ENCODE measurements at places on chromosomes 2 and 18. TPM values are rescaled to one million over a fixed set of nuclear protein-coding genes. Genes with fewer than 3 reads are reported as not detected.
A peak's percentile ranks its signal among the peaks of the same experiment; 100 is the strongest.

DNA sequence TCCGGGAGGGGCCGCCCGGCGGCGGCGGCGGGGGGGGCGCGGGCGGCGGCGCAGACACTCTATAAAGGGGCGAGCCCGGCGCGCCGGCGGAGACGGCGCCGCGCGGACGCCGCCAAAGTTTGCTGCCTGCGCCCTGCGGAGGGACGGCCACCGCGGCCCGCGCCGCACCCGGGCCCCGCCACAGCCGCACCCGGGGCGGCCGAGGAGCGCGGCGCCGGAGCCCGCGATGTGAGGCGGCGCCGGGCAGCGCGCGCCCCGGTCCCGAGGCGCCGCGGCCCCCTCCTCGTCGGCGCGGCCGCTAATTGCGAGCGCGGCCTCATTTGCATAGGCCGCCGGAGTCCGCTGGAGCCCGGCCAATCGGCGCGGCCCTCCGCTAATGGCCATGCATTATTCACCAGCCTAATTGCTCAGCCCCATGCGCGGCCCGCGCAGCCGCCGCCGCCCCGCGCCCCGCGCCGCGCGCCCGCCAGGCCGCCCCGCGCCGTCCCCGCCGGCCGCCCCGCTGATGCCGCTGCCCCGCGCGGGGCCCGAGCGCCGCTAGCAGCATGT is at the start of gene SALL3:
SALL3 (plus strand) TSS at position 89 of the 549 bp plus-strand sequence; CDS start at position 546, 457 bp downstream.
- DNase-seq = no peak

GRCh38 chr2:232480201-232481190 is 7.1 kb downstream of the ECEL1 start:
- DNase-seq = no peak

- DNase-seq = peak; percentile 86
Measured at GRCh38 chr2:32277674-32278477, at the start of gene YIPF4. Gene YIPF4, plus strand, starts transcription at chr2:32277904. Its CDS starts 252 bp downstream, at chr2:32278156.

DNA sequence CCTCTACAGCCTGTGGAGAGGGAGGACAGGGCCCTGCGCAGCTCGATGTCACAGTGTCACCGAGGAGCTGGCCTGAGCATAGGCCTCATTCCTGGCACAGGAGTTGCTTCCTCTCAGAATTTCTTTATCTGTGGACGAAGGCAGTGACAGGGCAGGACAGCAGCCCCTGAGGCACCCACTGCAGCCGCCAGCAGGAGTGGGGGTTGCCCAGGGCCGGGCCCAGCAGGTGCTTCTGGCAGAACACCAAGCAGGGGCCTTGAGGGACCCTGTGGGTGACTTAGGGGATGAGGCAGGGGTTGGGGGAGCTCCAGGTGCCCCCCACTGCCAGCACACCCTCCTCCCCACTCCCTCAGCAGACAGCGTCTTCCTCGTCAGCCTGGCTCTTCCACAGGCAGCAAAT is 290.0 kb downstream of the PHLPP1 start:
- DNase-seq = no peak

- no peak for DNase-seq
Measured at GRCh38 chr18:50451100-50451842, 76.4 kb downstream of the SKA1 start.

- peak; percentile 85 for DNase-seq
Measured at GRCh38 chr2:172555522-172556283, at the start of gene PDK1. Gene PDK1, plus strand, starts transcription at chr2:172556090. Its CDS starts 61 bp downstream, at chr2:172556151.

GRCh38 chr18:64639536-64639935 is 490.6 kb upstream of the LINC00305 start:
- no peak for DNase-seq

DNA sequence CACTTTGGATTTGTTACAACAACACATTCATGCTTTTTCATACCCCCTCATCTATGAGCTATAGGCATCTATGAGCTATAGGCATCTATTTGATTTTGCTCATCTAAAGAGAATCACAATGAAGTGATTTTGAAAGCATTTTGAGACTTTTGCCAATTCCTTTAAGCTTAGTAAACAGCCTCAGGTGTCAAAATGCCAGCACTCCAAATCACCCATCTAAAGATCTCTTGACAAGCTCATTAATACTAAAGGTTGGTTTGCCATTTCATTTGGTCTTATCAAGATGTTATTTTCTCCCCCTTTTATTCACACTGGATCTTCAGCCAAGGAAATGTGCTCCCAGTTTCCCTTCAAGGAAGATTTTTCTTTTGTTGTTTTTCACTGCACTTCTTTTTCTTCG is 110.7 kb upstream of the TLK1 start:
- DNase-seq = no peak

DNA sequence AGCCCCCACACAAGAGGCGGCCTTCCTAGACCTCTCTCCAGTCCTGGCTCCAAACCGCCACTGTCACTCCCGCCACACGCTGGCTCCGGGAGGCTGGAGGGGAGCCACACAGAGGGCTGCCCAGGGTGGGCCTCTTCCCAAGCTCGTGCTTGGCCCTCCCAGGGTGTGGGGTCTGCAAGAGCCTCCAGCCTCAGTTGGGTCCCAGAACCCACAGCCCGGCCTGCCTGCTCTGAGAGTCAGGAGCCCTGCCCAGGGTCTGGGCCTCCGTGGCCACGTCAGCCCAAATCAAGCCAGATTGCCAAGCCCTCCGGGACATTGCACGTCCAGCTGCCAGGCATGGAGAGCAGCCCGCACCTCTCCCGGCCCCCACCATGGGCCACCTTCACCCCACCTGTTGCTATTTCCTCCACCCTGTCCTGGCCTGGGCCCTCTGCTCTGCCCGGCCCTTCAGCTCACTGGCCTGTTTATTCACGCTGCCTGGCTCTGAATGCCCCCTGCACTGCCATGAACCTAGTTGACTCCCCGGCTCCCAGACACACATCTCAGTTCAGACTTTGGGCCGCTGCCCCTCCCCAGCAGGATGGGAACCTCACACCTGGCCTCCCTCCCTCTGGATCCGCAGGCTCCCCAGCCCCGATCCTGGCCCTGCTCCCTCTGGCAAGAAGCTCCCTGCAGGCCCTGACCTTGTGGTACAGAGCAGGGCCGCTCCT is 61.0 kb downstream of the BIN1 start:
- DNase-seq = no peak

DNA sequence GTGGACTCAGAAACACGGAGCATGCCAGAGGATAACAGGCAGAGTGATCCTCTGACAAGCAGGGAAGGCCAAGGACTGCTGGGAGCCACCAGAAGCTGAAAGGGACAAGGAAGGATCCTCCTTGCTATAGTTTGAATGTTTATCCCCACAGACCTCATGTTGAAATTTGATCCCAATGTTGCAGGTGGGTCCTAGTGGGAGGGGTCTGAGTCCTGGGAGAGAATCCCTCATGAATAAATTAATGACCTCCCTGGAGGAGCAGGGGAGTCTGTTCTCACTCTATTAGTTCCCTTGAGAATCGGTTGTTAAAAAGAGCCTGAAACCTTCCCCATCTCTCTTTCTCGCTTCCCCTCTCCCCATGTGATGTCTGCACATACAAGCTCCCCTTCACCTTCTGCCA is 124.4 kb downstream of the FBXO15 start:
- no peak for DNase-seq

- DNase-seq = no peak
Measured at GRCh38 chr2:116416731-116417377, 1397.6 kb upstream of the DDX18 start.

DNA sequence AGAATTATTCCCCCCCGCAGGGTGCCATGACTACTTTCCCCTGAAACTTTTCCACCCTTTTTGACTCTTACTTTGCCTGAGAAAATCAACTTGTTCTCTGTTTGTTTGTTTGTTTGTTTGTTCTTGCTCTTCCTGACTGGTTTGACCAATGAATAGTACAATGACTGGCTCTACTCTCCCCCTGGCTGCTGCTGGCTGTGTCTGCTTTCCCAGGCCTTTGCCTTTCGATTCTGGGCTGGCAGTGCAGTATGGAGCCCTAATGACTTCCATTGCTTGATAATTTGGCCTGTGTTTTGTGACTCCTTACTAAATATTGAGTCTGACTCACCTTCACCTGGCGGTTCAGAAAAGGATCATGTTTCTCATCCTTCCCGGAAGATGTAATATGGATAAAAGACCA is 241.1 kb downstream of the TMEM182 start:
- DNase-seq = no peak

GRCh38 chr18:49756135-49756534 is 57.2 kb downstream of the ACAA2 start:
- DNase-seq = no peak

DNA sequence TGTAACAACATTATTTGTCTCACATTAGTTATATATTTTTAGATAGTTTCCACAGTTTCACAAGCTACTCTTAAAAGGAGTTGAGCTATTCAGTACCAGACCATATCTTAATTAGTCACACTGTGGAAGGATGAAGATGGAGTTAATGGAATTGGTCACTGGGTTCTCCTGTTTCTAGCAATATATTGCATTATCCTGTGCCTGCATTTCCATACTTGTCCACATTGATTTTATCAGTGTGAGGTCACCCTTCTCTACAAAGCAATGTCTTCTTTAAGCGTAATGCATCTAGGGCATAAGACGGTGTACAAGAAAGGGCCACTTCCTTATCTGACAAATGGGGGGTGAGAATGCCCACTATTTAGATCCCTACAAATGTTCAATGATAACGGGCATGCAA is 216.8 kb upstream of the TANK start:
- no peak for DNase-seq

DNA sequence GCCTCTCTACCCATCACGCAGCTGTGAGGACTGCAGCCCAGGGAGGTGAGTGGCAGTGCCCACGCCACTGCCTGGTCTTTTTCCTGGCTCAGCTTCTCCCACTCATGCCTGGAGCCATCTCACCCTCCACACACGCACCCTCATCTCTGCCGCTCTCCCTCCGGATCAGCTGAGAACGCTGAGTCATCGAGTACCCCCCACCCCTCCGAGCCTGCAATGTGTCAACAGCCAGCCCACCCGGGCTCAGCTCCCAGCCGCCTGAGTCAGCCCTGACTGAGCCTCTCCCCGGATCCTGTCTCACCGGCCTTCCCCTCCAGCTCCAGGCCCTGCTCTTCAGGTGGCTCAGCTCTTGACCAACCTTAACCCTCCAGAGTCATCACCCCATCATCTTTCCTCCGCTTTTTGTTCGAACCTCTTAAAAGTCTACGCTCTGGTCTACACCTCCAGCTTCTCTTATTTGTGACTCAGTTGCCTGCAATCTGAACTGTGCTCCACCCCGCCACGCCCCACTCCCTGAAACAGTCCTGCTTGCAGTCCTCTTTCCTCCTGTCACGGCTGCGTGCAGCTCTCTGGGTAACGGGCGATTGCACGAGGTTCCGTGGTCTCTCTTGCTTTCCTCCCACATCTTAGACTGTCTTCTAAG is 94.4 kb upstream of the ASAP2 start:
- no peak for DNase-seq

- DNase-seq = peak; percentile 38
Measured at GRCh38 chr2:231611273-231612108, 18.8 kb downstream of the TEX44 start.

DNA sequence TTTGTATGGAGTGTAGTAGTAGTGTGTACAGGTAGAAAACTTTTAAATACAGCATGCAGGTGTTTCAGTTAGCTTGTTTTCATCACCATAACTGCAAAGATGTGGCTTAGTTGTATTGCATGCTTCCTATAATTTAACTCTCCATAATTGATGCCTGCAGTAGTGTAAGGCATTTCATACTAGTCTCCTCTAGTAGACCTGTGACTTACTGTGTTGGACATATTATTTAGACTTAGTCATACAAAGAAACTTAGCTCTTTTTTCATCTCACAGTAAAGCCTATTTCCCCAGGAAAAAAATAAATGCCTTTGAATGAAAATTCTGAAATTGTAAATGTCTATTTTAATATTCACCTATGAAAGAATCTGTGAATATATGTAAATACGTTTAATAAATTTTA is 52.8 kb upstream of the TWSG1 start:
- DNase-seq = no peak

DNA sequence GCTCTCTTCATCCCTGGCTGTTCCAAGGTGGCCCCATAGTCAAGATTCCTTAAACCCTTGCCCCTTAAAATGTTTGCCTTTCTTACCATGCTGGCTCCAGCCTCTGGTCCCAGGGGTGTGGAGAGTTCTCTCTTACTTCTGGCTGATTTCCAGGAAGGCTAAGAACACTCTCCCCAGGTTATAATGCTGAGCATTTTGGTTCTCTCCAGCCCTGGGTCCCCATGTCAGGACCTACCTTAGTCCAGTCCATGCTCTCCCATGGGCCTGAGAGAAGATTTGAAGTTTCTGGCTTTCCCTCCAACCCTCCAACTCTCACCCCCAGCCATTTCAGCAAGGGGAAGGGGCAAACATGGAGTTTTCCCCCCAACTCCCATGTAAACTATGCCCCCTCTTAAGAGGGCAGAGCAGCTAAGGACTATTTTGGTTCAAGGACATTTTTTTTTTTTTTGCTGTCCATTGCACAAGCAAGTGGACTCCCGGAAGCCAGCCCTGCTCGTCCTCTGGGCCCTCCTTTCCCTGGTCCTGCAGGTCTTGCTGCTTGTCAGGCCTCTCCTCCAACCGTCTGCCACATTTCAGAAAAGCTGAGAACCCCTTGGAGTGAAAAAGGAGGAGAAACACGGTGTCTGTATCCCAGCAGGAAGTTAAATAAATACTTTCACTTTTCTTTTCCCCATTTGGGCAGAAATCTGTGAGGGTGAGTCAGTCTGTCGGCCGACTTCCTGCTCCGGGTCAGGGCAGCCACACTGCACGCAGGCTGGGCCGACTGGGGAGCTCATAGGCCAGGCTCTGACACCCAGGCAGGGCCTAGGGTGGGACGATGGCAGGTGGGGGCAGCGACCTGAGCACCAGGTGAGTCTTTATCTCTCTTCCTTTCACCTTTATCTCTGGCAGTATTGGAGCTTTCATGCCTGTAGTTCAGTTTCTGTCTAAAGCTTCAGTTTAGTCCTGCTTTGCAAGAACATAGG is at the start of gene SP140L:
SP140L (plus strand) TSS at position 741 of the 965 bp plus-strand sequence; CDS start at position 818, 77 bp downstream.
- peak; percentile 75 for DNase-seq

GRCh38 chr2:223508372-223508771 is 93.8 kb downstream of the SCG2 start:
- no peak for DNase-seq

DNA sequence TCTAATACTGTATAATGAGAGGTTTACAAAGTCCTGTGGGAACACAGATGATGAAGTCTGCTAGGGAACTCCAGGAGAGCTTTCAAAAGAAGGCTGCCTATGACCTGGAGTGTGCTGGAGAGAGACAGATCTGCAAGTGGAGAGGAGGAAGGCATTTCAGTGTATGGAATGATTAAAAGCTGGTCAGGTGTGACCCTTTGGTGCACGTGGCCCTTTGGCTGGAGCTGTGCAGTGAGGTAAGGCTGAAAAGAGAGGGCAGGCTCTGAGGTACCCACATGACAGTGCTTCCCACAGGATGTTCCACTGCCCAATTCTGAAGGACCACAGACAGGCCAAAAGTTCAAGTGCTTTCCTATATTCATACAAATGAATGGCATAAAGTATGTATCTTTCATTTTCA is 157.1 kb downstream of the DYM start:
- DNase-seq = no peak

- peak; percentile 51 for DNase-seq
Measured at GRCh38 chr2:25341011-25341727, 556 bp downstream of the DNMT3A start.

GRCh38 chr2:75592888-75593287 is 32.1 kb upstream of the EVA1A start:
- no peak for DNase-seq

Gene FAM237A
- not detected for polyA plus RNA-seq

Gene CD207
- 0.80 TPM for polyA plus RNA-seq

Gene CCDC74A
- 1.2 TPM for polyA plus RNA-seq

Gene TEX44
- not detected for polyA plus RNA-seq

Gene REEP1
- polyA plus RNA-seq = 20.9 TPM

Gene SEC11C
- polyA plus RNA-seq = 63.0 TPM

Gene RAB6C
- 0.06 TPM for polyA plus RNA-seq

Gene ALK
- not detected for polyA plus RNA-seq

Gene IL36RN
- polyA plus RNA-seq = not detected
